ENCODE measurements at places on chromosomes 12 and 14.

DNA sequence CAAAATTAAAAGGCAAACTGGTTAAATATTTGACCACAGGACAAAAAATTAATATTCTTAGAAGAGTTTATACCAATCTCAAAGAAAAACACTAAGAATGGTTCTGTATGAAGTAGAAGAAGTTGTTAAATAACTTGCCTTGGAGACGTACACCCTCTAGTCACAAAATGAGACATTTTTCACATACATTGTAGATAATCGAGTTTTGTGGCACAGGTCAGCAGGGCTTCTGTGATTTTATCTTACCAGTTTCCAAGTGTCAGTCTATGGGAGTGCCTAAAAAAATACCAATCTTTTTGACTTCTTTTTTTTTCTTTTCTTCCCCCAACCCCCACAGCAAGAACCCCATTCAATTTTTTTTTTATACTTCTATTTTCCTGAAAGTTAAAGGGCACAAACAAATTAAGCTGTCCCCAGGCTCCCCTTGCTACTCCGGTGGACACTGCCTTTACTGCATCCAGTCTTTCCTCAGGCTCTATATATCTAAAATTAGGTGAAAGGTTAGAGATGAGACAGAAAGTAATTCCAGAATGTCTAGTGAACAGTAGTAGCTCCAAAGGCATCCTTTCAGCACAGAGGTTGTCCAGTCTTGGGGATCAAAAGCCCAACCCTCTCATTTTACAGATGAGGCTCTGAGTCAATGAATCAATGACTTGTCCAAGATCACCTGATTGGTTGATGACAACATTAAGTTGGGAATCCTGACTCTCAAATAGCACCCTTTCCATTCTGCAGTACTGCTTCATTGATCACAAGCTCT lies 6.2 kb downstream of the LIMA1 start:
- no peak for DNase-seq

GRCh38 chr12:32507942-32508320 lies 108.6 kb downstream of the FGD4 start:
- no peak for DNase-seq

DNA sequence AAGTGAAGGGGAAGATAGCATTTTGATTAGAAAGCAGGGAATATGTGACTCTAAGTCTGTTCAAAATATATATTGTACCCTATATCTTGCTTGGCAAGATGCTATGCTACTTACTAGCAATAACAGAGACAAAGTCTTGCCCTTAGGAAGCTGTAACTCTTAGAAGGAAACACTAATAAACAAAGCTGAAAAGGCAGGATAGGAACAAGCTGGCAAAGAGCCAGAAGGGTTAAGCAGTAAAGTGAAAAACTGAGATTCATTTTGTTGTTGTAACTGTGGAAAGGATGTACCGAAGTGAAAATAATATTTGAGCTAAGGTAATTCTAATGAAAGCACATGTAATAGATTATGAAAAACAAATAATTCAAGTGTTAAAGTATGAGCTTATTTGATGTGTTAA lies 527.1 kb upstream of the FLRT2 start:
- DNase-seq = no peak

- DNase-seq = no peak
These were observed 1.4 kb upstream of the COL2A1 start for GRCh38 chr12:48005750-48006021.

- DNase-seq = no peak
These were observed 416.8 kb downstream of the EGLN3 start for GRCh38 chr14:33534104-33534503.

DNA sequence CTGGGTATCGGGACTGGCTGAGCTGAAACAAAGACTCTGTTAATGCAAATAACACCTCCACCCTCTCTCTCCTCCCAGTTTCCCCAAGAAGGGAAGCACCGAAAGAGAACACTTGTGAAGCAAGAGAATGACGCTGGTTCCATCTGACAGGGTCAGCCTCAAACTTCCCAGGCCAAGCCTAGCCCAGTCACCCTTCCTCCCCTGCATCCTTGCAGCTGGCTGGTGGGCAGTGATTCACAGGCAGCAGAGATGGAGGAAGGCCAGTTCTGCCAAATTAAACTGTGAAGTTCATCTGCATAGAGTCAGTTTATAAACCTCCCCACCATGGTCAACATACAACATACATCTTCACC lies 2.8 kb downstream of the LRRC74A start:
- no peak for DNase-seq

GRCh38 chr14:105891631-105892452 lies 365.5 kb downstream of the TMEM121 start:
- DNase-seq = no peak

- DNase-seq = no peak
These were observed 274.7 kb downstream of the ZFP36L1 start for GRCh38 chr14:68518166-68518565.

- DNase-seq = peak; percentile 73
These were observed 8.4 kb upstream of the INF2 start for GRCh38 chr14:104680806-104681688.

DNA sequence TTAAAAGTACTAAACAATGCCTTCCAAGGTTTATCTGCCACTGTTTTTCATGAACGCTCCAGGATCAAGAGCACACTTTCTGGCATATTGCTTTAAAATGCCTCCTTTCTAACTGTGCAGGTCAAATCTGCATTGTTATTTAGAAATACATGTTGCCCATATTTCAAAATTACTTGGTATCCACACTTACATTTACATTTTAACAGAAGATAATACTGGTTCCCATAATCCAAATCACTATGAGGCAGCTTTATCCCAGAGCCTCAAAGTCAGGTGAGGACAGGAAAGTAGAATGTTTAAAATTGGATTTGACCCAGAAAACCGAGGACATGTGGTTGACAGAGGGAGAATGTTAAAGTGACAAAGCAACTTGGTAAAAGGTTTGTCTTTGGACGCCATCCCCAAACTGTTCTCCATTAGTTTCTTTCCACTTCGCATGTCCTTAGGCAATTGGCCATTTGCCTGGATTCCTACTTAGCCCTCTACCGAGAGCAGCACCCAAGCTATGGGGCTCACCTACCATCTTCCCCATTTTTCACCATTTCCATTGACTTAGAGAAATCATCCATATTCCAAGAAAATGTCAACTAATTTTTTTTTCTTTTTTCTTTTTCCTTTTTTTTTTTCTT lies 353.0 kb downstream of the PAWR start:
- no peak for DNase-seq

- DNase-seq = no peak
These were observed 141.0 kb upstream of the ARHGAP5 start for GRCh38 chr14:31936115-31936514.

DNA sequence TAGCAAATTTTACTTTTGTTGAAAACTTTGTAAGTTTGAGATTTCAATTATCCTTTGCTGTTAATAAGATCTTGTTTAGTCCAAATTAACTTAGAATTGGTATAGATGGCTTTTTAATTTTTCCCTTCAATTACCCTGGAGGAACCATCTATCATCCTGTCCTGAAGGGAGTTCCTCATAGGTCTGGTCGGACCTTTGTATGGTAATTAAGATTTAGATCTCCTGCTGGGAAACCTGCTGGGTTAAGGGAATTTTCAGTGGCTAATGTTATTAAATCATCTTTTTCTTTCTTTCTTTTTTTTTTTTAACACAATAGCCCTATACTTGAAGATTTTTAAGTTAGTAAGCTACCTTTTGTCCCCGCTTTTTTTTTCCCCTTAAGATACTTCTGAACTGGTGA lies 63.0 kb upstream of the PRMT8 start:
- no peak for DNase-seq

GRCh38 chr12:50453872-50454271 lies 50.9 kb upstream of the DIP2B start:
- DNase-seq = no peak

DNA sequence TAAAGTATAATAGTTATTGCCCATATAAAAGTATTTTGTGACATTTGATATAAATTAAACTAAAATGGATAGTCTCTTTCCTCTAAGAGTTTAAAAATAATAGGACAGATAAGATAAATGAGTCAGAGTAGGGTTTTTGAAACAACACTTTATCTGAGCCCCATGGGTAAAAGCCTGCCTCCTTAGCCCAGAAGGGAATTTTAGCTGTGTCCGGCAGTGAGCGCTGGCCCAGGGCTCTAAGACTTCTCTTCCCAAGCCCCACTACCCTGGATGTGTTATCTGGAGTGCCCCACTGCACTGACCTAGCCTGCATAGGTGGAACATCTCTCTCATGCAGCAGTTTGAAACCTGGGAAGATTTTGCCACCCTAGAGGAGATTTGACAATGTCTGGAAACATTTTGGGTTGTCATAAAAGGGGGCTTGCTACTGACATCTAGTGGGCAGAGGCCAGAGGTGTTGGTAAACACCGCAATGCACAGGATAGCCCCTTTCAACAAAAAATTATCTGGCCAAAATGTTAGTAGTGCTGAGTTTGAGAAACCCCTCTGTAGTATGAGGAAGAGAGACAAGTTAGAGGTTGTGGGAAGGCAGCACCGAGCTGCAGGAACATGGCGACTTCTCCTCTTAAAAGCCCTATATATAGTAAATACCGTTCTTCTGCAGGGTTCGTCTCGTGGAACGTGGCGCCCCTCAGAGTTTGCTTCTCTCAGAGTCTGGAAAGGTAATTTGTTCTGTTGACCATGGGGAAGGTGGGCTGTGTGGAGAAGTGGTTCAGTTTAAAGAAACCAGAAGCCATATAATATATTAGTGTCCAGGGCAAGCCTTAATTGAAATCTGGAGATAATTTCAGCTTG lies 29.3 kb upstream of the ATF1 start:
- no peak for DNase-seq

DNA sequence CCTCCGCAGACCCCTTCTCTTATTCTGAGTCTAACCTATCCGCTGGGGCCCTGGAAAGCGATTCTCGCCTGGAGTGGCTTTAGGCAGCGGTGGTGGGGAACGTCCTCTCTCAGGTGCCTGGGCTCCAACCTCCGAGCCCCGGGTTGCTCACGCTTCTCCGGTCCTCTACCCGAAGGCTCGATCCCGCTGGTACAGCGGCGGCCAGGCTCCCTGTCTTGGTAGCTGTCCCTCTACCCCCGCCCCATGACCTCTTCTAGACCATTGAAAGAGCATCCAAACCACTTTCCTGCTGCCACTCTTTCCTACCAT lies 505 bp upstream of the HEBP1 start:
- no peak for DNase-seq

DNA sequence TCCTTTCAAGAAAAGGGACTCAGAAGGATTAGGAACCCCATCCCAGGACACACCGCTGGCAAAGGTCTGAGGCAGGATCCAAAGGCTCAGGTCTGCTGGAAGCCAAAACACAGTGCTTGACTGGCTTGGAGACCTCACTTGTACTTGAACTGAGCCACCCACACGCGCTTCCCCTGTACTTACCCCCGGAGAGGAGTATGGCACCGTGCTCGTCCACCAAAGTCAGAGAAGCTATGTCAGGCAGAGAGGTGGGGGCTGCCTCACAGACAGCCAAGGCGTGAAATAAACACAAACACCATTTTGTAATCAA lies 11.1 kb upstream of the SELPLG start:
- no peak for DNase-seq

DNA sequence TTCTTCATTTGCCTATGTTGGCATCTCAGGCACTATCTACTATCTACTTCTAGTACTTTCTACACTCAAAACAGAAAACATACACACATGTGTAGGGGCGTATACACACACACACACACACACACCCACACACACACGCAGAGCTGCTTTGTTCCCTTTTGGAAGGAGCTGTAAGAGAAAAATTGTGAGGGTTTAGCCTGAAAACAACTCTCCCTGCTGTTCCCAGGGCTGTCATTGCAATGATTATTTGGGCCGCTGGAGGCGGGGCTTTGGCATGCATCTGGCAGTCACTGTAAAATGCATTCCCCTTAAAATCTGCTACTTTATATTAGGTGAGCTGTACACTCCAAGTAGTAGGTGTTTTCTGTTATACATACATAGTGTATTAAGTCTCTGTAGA lies 29.1 kb upstream of the SLC38A2 start:
- no peak for DNase-seq

- DNase-seq = no peak
These were observed 28.7 kb upstream of the REP15 start for GRCh38 chr12:27667540-27667939.

DNA sequence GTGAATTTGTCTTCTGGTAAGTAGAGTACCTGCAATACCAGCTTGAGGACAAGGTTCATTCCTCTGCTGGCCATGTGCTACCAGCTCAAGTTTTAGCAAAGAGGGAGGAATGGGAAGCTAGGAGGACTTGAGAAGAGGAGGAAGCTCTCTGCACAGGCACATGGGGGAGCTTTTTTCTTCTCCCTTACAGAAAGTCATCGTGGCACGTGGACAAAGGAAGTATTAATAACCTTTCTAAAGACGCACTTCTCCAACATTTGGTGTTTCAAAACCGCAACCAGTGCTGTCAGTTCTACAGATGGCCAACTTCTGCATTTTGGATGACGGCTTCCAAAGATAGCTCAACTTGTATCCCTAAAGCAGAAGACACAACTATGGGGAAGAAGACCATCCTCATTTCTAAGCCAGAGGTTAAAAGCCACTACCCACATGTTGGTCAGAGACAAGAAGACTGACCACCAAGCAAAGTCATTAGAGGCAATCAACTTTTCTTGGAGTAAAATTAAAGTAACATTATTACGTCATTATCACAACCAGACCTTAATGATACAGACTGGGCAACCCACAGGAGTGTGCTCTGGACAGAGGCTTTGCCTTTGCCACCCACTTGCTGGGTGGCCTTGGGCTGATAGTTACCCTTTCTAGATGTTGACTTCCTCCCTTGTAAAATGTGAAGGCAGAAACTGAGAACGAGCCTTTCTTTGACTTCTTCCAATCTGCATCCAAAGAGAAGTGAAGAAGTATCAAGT lies 12.3 kb upstream of the TMED10 start:
- DNase-seq = no peak

GRCh38 chr14:56131865-56132833 lies 13.9 kb downstream of the PELI2 start:
- no peak for DNase-seq

GRCh38 chr12:75876832-75877762 lies 154.5 kb downstream of the PHLDA1 start:
- DNase-seq = no peak

GRCh38 chr12:131422744-131423143 lies 288.1 kb upstream of the SFSWAP start:
- no peak for DNase-seq

All from hypothalamus (tissue), 51 donors.